ENCODE measurements at places on chromosomes 1 and 21. TPM values are rescaled to one million over a fixed set of nuclear protein-coding genes. Genes with fewer than 3 reads are reported as not detected.
A peak's percentile ranks its signal among the peaks of the same experiment; 100 is the strongest.

GRCh38 chr1:91846007-91846638 lies 39.8 kb downstream of the TGFBR3 start:
- H3K27ac ChIP-seq = peak overlapping the region; percentile 55
- H3K4me1 ChIP-seq = no peaks in the 10 kb centered on the region
- no peaks in the 10 kb centered on the region for H3K27me3 ChIP-seq
- no peak overlapping the region for H3K4me3 ChIP-seq
- H3K36me3 ChIP-seq = no peaks in the 10 kb centered on the region
- DNase-seq = peak; percentile 21

Gene TFAP2E
- total RNA-seq = 2.2 TPM

Gene NEK7
- 70.9 TPM for total RNA-seq

DNA sequence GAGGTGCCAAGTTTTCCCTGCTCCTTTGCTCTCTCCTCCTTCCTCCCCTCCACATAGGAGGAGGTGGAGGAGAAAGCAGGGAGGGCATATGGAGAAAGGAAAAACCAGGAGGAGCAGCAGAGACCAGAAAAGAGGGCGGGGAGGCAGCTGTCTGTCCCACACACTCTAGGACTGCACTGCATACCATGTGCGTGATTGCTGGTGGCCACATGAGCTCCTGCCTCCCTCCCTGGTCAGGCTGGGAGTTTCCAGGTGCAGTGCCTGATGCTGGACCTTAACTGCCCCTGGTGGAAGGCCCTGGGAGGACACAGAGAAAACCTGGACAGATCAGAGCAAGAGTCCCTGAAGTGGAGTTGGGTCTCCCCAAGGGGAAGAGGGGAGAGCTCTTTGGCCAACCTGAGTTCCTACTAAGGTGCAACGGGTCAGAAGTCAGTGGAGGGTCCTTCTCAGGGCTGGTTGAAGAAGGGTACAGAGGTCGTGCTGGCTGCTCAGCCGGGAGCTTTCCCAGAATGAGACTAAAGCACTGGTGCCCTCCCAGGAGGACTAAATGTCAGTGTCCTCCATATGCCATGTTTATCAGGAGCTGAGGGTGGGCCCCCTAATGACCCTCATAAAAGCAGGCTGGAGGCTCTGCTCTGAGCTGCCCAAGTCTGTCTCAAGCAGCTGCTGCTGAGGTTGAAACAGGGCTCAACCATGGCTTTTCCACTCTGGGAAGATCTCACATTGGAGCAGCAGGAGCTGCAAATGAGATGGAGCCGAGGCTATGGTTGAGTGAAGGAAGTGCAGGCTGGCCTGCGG lies 3.5 kb upstream of the LGR6 start:
- no peak overlapping the region for H3K4me3 ChIP-seq
- H3K27ac ChIP-seq = no peak overlapping the region
- DNase-seq = no peak
- H3K4me1 ChIP-seq = peaks cover 3% of the 10 kb centered on the region
- H3K27me3 ChIP-seq = peaks cover 5% of the 10 kb centered on the region

GRCh38 chr1:93275634-93276295 lies 69.9 kb upstream of the DR1 start:
- H3K4me3 ChIP-seq = no peak overlapping the region
- H3K36me3 ChIP-seq = no peaks in the 10 kb centered on the region
- H3K27ac ChIP-seq = no peak overlapping the region
- DNase-seq = no peak
